ENCODE measurements at places on chromosomes 13 and 19.

DNA sequence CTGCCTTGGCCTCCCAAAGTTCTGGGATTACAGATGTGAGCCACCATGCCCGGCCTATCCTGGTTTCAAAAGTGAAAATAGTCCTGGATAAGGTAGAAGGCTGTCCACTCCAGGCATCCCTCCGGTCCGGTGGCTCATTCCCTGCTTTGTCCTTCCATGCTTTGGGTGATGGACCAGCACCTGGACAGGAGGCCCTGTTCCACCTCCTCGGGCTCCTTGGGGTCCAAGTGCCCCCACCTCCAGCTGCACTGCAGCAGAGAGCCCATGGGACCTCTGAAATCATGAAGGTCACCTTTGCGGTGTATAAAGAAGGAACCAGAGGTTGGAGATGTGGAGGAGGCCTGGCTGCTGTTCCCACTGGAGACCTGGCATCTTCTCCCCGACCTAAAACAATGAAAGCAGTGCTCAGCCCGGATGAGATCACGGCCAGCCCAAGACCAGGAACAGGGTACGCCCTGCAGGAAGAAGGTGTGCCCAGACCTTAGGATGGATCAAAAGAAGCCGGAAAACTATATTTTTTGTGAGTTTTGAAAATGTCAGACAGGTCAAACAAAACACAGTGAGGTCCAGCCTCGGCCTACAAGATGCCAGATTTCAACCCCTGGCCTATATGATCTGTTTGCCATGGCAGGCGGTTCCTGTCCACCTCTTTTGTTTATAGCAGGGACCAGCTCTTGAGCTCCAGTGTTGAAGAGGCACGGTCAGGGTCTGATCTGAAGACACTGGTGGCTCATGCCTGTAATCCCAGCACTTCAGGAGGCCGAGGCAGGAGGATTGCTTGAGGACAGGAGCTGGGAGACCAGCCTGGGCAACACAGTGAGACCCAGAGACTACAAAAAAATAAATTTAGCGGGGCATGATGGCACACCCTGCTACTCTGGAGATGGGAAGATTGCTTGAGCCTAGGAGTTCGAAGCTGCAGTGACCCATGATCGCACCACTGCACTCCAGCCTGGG lies 5.8 kb downstream of the LSR start:
- DNase-seq, result no peak

DNA sequence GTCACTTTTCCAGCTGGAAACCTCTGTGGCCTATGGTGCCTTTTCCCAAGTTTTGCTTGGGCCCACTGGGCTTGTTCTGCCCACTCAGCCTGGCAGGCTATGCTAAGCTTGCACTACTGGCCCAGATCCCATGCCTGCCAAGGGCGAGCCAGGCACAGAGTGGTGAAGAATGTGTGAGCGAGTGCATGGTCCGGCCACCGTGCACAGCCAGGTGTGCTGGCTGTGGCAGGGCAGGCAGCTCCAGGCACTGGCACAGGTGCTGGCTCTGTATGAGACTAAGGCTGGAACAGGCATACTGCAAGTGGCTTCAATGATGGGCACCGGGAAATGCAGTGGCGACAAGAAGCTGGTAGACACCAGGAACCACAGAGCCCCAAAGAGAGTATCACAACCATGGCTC lies 50.1 kb upstream of the MAB21L1 start:
- DNase-seq, result no peak

DNA sequence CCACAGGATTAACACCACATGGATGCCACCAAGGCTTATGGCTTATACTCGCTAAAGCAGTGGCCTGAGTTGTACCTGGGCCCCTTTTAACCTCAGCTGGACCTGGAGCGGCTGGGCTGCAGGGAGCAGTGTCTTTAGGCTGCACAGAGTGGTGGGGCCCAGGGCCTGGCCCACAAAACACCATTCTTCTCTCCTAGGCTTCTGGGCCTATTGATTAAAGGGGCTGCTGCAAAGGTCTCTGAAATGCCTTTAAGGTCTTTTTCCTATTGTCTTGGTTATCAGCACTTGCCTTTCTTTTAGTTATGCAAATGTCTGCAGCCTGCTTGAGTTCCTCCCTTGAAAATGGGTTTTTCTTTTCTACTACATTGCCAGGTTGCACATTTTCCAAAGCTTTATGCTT lies 973.9 kb upstream of the PRR20A start:
- DNase-seq, result no peak

DNA sequence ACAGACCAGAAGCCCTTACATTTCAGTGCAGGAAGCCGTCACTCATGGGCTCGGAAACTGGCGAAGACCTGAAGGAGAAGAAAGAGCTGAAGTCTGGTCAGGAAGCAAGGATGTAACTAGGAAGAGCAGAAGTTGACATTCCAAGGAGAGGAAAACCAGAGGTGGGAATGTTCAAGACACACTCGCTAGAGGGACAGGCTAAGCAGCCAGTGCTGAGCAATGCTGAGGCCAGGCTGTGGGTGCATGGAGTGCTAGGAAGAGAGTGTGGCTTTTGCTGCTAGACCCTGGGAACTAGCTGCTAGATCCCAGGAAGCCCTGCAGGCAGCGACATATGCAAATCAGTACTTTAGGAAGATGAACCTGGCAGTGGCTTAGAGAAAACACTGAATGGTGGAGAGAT lies 12.1 kb upstream of the URAD start:
- no peak for DNase-seq

DNA sequence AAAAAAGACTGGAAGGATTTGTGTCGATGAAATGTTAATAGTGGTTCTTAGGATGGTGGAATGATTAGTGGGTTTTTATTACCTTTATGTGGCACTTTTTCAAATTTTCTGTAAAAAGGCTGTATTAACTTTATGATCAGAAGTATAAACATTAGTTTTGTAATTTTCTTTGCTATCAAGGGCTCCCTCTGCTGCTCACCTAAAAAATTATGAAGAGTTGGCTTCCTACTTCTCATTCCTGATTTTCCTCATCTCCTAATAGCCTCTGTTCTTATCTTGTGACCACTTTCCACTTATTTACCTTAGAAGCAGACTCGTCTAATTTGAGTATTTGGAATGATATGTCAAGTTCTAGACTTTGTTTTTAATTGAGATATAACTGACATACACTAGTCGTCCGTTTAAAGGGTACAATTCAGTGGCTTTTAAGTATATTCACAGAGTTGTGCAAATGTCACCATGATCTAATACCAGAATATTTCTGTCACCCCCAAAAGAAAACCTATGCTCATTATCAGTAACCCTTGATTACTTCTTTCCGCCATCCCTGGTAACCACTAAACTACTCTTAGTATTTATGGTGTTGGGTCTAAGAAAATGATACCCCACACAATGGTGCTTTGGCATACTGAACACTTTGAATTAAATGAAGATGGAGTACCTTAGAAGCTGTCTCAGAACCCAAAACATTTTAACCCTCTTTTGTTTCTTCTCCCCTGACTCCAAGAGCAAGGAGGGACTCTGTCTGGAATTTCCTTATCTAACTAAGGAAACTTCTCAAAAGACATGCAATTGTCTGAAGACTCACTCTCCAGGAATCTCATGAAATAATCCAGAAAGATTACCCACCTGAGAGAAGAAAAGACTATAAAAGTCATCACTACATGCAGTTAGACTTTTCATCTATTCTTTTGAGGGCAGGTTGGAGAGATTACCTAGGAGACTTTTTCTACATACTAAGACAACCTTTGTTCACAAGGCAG lies 311.3 kb downstream of the DLEU7 start:
- no peak for DNase-seq

- DNase-seq, result peak; percentile 48
Measured at GRCh38 chr13:107883561-107884175, 331.7 kb downstream of the LIG4 start.

GRCh38 chr19:6811906-6812305 lies 39.4 kb downstream of the VAV1 start:
- no peak for DNase-seq

- DNase-seq, result no peak
Measured at GRCh38 chr13:85095418-85096272, 703.6 kb downstream of the SLITRK6 start.

DNA sequence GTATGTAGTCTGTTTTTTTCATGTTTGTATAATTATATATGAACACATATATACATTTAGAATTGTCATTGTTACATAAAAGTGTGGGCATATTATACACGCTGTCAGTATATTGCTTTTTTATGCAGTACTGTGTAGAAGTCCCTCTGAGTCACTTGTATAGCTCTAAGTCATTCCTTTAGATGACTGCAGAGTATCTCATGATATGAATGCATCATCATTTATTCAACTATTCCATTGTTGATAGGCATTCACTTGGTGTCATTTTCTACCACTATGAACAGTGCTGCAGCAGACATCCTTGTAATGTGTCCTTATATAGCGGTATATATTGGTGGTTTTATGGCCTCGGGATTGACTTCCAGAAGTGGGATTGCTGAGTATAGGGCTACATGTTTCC lies 15.3 kb downstream of the RFXAP start:
- DNase-seq, result no peak

DNA sequence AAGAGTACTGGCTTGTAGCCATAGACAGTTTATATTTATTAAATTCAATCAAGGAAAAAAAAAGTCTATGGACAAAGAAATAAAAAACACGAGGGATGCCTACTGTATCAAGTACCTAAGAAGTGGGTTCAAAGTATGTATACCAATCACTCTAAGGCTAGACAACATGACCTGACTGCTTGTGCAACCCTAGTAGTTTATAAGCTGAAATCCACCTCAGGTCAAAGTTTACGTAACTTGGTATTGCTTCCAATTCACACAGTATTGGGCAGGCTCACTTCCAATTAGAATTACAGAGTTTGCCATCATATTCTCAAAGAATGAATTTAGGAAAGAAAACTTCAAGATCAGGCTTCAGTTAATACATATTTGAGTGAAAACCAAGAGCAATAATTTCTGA lies 657.8 kb downstream of the DACH1 start:
- no peak for DNase-seq

GRCh38 chr13:72692884-72693514 lies 34.4 kb downstream of the MZT1 start:
- DNase-seq, result no peak

Data from AG04450 (cell line).